ENCODE measurements at places on chromosomes 5 and 9.

DNA sequence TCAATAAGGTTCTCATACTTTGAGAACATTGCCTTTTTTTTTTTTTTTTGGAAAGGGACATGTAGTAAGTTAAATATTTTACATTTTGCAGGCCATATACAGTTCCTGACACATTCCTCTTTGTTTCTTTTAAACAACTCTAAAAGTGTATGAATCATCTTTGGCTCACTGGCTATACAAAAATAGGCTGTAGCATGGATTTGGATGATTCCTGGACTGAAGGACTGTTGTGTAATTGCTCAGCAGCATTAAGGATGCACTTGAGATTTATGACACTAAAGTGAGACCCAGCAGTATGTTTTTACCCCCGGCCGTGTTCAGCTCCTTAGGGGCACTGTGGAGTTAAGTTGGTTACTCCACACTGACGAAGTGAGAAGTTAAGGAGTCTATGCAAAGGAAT, 41.3 kb downstream of the VPS13A start:
- no peak for DNase-seq

DNA sequence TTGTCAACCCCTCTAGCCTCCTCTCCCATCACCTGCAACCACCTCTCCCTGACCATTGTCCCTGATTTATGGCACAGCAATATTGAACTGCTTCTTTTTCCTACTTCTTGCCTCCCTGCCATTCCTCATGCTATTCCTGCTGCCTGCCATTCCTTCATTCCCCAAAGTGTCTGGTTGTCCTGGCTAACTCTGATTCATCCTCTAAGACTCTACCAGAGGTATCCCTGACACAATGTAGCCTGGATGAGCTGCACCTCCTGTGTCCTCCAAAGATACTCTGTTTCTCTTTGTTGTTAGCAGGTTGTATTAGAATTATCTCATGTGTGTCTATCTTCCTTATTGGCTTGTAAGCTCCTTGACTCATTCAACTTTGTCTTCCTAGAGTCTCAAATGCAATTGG, 53.5 kb upstream of the PTPN3 start:
- DNase-seq: no peak

GRCh38 chr5:153813901-153814300, 224.8 kb downstream of the FAM114A2 start:
- DNase-seq: no peak

GRCh38 chr5:124737651-124738050, 8.8 kb downstream of the ZNF608 start:
- no peak for DNase-seq

DNA sequence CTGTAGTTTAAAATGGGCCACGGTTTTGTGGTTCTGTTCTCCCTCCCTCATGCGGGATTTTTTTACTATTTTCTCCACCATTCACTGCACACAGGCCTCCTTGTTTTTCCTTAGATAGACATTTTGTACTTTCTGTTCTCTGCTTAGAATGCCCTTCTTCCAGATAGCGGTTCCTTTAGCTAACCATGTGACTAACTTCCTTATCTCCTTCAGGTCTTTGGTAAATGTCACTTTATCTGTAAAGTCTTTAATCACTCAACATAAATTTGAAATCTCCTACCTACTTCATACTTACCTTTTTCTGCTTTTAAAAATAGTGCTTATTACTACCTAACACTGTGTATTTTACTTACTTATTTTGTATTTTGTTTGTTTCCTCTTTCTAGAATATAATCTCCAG, 15.0 kb downstream of the FER start:
- no peak for DNase-seq
